ENCODE measurements at places on chromosomes 12 and 14.

DNA sequence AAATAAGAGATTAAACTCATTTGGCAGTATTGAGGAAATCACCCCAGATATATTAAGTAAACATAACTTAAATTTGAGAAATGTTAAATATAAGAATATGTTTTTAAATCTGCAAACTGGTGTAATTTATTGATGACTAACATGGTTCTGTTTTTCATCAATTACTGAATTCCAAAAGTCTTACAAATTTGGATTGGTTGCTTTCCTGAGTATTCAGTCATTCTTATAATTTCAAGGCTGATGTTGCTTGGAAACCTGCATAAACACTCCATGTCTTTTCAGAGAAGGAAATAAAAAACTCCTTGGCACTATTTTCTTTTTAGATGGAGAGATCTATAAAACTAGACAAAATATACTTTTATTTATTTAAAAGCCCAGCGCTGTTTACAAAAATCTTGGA lies 71.7 kb downstream of the NOVA1 start:
- DNase-seq: no peak

DNA sequence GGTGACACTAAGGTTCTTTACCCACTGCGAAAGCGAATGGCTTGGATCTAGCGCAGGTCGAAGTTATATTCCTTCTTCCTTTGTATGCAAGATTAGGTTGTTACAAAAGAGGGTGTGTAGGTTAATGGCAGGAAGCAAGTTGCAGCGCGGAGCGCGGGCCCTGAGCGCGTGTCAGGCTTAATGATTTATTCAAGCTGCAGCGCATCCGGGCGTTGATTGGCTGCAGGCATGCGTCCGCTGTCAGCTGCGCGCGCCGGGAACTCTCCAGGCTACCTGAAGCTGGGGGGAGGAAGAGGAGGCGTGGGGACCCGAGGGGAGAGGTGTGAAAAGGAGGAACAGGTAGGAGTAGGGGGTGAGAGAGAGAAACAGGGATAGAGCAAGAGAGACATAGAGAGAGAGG lies 7.4 kb downstream of the ASCL1 start:
- no peak for DNase-seq

DNA sequence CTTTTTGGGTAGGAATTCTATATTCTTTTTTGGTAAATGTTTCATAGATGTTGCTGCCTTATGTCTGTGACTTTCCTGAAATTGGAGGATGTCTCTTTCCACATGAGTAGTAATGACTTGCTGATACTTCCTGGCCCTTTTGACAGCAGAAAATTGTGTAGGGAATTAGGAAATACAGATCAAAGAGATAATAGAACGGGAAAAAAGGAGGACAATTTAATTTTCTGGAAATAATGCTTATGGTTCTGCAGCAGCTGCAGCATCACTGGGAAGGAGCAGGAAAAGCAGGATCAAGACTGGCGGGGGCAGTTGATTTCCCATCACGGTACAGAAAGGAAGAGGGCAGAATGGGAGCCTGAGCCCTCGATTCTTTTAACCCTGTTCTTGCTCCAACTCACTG lies 68.8 kb upstream of the PZP start:
- DNase-seq: no peak

GRCh38 chr14:24057867-24058259 lies 6.1 kb downstream of the CARMIL3 start:
- no peak for DNase-seq

All from naive thymus-derived CD4-positive, alpha-beta T cell (primary cell).